ENCODE measurements at places on chromosomes 6 and 20.

- no peak for ATAC-seq
These were observed 225.1 kb upstream of the PMEPA1 start for GRCh38 chr20:57934913-57935312.

DNA sequence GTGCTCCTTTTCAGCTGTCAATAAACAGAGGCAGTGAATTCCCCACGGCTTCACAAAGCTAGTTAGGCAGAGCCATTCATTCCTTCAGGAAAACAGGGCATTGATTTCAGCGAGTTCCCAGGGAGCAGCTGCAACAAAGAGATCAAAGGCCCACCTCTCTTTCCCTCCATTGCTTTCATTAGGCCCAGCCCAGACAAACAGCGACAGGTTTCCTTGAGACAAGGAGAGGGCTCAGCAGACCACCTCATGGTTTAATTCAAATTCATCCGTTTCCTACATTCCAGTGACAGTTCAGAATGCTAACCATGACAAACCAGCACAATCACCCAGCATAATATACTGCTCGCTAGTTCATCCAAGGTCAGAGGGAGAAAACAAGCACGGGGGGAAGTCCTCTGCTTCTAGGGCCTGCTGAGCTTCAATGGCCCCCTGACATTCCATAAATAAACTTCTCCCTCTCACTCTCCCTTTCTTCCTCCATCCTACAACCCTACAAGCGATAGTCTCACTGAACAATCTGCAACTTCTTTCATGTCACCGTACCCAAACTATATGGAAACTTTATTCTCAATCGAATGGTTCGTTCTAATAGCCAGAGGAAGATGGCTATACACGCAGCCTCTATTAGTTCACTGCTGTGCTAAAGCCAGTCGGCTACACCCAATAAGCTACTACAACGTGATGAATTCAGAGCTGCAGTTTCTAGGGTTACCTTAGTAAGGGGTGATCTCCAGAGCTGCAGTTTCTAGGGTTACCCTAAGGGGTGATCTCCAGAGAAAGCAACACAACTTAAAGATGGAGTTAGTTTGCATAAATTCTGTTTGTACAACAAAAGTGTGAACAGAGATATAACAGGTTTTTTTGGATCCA, 34.7 kb downstream of the PLAGL1 start:
- no peak for ATAC-seq

- no peak for ATAC-seq
These were observed 21.2 kb upstream of the NHSL1 start for GRCh38 chr6:138520463-138520862.

GRCh38 chr6:137389150-137389704, 105.0 kb downstream of the OLIG3 start:
- ATAC-seq, result peak; percentile 77

- ATAC-seq, result peak; percentile 57
These were observed 47.5 kb downstream of the TRAM2 start for GRCh38 chr6:52529311-52529710.

DNA sequence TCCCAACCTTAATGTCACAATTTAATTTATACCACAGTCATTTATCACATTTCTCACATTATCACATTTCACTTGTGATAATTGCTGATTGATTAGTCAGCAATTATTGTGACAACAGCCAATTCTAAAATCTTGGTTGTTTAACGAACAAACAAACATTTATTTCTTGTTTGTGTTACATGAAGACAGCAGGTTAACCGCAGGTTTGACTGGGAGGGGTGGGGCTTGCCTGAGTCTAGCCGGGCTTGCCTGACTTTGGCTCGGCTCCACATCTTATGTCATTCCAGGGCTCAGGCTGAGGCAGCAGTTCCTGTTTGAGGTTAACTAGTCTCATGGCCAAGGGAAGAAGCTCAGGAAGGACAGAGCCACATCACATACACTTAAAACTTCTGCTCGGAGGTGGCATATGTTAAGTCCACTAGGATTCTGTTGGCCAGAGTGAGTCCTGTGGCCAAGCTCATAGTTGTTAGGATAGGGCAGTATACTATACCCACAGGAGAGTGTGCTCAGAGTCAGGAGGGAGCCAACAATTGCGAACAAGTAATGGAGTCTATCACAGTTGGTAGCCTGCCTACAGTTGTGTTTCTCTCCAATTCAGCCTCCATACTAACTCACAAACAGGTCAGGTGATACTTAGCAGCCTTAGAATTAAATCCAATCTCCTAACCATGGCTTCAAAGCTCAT, 90.0 kb upstream of the IFNGR1 start:
- no peak for ATAC-seq

DNA sequence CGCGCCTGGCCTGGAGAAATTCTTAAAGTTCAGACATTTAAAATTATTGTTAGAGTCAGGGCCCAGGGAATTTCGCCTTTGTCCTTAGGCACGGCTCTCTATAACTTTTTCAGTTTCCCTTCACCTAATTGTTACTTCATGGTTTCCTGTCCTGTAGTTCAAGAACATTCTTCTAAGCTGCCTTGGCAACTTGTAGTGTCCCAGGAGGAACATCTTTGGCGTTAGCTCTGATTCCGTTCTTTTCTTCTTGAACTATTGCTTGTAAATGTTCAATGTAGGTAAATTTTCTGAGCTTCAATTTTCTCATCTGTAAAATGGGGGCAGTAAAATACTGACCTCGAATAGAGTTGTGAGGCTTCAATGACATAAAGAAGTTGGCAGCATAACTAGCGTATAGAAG, 41.8 kb downstream of the TIAM2 start:
- no peak for ATAC-seq

GRCh38 chr6:10398446-10399218, 16.2 kb downstream of the TFAP2A start:
- no peak for ATAC-seq
